ENCODE measurements at places on chromosomes 7 and 10. TPM values are rescaled to one million over a fixed set of nuclear protein-coding genes. Genes with fewer than 3 reads are reported as not detected.

DNA sequence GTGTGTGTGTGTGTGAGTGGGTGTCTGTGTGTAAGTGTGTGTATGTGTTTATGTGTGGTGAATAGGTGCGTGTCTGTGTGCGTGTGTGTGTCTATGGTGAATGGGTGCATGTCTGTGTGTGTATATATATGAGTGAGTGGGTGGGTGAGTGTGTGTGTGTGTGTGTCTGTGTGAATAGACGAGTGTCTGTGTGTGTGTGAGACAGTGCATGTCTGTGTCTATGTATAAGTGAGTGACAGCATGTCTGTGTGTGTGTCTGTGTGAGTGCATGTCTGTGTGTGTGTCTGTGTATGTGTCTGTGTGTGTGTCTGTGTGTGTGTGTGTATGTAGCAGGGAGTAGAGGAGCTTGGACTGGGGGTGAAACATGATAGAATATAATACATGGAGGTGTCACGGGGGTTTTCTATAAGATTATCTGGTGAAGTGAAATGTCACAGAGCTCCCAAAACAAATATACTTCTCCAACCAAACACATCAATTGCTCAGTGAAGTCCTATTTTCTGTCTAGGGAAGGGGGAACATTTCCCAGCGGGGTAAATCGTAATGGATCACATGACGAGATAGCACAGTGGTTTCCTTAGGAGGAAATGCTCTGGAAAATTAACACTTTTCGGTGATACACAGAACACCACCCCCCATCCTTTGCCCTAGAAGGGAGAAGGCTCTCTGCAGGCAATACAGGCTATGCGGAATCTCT is 723.3 kb upstream of the CELF2 start:
- no peak for DNase-seq

- no peak for DNase-seq
These were observed 116.9 kb upstream of the CHST15 start for GRCh38 chr10:124210263-124210662.

- no peak for DNase-seq
These were observed 13.1 kb downstream of the TECPR1 start for GRCh38 chr7:98238976-98239375.

DNA sequence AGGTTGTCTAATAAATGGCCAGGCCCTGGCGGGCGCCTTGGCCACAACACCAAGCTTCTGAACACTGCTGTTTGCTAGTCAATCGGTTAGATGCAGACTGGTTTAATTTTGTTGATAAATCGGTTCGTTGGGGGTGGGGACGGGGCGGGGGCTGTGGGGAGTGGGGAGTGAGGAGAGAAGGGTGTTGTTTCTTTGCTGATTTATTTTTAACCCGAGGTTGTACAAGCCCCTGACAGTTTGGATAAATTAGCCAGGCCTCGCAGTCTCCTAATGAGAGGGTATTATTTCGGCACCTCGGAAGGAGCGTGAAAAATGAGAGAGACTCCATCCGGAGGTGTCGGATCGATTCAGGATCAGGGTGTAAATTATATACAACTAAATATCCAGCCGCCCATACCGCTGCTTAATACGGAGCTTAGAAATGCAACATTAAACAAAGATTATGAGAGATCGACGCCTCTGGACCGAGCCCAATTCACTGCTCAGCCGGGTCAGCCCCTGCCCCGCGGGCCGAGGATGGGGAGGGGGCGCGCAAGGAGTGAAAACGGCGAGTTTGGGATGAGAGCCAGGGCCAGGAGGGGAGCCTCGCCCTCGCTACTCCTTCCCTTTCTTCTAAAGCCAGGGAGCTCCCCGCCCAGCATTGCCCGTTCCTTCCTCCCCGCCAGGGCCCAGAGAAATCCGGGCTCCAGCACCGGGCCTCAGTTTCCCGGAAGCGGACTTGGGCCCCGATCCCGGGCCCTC is 8.0 kb downstream of the UNCX start:
- no peak for DNase-seq

- no peak for DNase-seq
These were observed 478.7 kb downstream of the INHBA start for GRCh38 chr7:41224063-41224763.

- DNase-seq = no peak
These were observed 154.0 kb downstream of the RAMP3 start for GRCh38 chr7:45311597-45311996.

DNA sequence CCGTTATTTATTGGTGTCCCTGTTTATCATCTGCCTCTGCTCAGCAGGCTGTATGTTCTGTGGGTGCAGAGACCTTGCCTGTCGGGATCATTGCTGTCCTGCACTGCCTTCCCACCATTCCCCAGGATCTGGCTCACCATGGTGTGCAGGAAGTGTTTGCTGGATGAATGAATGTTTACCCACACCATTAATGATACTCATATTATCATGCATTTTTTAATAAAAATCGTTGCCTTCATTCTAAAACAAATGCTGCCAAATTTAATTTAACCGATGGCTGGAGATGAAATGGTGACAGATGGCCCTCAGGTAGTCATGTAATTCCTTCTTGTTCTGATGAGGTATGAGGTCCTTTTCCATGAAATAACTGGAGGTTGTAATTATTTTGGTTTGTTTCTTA is 22.5 kb downstream of the PLPP4 start:
- no peak for DNase-seq

GRCh38 chr10:782751-783648 is 93.5 kb upstream of the DIP2C start:
- peak; percentile 4 for DNase-seq

DNA sequence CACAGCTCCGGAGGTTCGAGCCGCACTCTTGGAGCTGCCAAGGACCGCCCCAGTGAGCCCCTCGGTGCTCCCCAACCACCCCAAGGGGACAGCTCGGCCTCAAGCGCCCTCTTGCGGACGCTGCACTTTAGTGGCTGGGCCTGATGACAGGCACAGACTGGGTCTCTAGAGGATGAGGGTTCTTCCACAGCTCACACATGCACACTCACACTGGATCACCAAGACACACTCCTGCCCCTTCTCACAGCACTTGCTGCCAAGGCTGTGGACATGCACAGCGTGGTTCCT is 2.1 kb downstream of the RET start:
- DNase-seq = peak; percentile 13

- DNase-seq = peak; percentile 80
These were observed at the start of gene CASD1 for GRCh38 chr7:94509264-94509886. Gene CASD1, plus strand, starts transcription at chr7:94509809. Its CDS starts 276 bp downstream, at chr7:94510085.

- no peak for DNase-seq
These were observed 360.4 kb downstream of the PARD3 start for GRCh38 chr10:34454590-34455261.

SMARCD3 gene
- total RNA-seq = 6.6 TPM

PTPN20 gene
- total RNA-seq = not detected

HKDC1 gene
- 39.6 TPM for total RNA-seq

MINPP1 gene
- total RNA-seq = 28.4 TPM

ETV1 gene
- total RNA-seq = 32.9 TPM

NRCAM gene
- total RNA-seq = 2.5 TPM

ZNF783 gene
- total RNA-seq = 28.7 TPM
